ENCODE measurements at places on chromosomes 5 and 9.

GRCh38 chr5:157559301-157559700, 16.3 kb downstream of the ADAM19 start:
- DNase-seq = peak; percentile 63

- DNase-seq = no peak
Measured at GRCh38 chr5:163261647-163262269, 175.6 kb upstream of the CCNG1 start.

- DNase-seq = peak; percentile 75
Measured at GRCh38 chr5:123708074-123708806, 196.3 kb downstream of the CSNK1G3 start.

GRCh38 chr5:168089201-168089887, 202.1 kb upstream of the WWC1 start:
- no peak for DNase-seq

DNA sequence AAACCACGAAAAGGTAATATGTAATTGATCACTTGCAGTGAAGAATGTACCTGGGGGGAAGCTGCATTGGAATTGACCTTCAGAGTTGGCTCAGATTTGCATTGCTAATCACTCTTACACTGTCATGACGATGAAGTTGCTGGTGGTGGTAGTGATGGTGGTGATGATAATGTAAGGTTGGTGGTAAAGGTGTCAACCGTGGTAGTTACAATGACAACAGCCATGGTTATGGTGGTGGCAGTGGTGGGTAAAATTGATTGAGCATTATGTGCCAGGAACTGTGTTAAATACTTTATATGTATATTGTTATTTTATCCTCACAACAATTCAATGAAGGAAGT, 282.4 kb downstream of the NR3C1 start:
- DNase-seq = no peak

DNA sequence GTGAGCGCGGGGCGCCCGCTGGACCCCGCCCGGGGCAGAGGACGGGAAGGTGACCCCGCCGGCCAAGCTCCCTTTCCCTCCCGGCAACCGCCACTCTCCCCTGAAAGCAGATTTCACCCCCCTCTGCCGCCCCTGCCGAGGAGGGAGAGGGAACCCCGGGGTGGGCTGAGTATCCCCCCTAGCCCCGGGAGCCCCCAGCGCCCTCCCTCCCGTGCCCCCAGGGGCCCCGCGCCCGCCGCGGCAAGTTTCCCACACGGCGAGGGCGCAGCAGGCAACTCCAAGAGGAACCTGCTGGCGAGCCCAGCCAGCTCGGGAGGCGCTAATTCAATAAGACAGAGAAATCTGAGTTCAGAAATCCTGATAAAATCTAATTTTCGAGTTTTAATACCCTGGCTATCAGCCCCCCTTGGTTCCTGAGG, 1.6 kb downstream of the NTNG2 start:
- DNase-seq = peak; percentile 42

DNA sequence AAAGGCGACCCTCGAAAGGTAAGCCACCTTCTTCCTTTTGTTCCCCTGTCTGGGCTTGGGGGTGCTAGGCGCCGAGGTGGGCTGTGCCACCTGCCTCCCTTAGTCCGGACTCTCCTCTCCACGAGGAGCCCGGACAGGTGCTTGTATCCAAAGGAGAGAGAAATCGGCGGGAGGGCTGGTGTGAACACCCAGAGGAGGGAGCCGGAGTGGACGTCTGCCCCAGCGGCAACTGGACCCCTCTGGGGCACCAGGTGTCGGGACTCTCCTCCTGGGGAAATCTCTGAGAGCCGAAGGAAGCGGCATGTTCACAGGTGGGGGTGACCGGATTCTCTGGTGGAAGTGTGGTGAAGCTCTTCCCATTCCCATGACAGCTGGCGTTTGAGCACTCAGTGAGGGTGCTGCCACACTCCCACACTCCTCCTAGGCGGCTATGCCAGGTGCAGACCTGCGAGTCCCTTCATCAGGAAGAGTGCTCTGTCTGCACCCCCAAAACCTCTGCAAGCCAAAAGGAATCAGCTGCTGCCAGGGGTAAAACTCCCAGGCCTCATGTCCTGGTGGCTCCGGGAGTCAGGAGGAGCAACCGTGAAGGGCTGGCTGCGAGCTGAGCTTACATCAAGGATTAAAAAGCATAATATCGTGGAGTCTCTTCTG, 921 bp downstream of the KCNIP1 start:
- DNase-seq = no peak

GRCh38 chr5:142171270-142171669, 62.7 kb downstream of the NDFIP1 start:
- no peak for DNase-seq

GRCh38 chr9:36154331-36154952, 14.7 kb upstream of the CCIN start:
- peak; percentile 68 for DNase-seq

DNA sequence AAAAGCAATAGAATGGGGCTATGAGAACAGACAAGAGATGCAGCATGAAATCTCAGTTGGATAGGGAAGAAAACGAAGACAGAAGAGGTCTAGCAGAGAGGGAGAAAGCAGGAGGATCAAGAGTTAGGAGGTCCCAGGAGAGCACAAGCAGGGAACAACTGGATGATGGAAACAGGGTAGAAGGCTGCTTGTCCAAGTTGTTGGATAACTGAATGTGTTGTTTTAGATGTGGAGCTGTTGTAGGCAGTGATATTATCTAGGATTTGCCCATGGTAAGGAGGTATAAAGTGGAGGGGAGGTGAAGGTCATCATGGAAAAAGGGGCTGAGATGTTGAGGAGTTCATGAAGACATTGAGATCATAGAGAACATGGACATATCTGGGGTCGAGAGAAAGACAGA, 12.4 kb upstream of the RHOBTB3 start:
- DNase-seq = no peak

DNA sequence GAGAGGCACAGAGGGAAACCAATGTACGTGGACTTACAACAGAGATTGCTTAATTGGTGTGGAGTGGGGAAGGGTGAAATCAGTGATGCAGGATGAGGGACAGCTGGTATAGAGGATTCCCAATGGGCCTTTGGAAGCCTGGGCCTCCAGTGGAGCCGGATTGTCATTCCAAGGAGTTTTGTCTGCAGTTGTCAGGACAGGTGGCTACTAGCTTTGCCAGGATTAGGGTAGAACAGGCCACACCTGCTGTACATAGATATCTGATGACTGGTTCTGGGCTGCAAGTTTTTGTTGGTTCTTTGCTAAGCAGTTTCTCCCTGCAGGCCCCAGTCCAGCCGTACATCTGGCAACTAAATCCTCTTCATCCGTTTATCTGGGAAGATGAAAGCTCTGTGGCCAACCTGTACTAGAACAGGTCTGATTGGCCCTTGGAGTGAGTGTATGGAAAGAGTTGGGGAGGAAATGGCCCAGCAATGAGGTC, 4.2 kb downstream of the SKP2 start:
- no peak for DNase-seq

DNA sequence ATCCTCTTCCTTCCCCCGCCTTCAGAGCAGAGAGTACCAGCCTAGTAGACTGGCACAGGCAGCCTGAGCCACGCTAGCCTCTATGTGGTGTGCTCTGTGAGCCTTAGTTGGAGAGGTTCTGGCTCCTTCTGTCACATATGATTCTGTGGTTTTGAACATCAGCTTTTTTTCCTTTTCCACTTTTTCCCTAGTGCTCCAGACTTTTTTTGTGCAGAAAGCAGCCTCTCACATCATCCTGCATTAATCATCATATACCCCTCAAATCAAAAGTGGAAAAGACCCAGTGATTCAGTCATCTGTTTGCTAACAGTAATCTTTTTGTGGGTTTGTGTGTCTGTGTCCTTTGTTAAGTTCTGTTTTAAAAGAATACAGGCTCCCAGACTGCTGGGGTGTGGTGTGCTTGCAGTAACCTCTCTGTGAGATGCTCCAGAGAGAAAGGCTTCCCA, 663.9 kb upstream of the RGMB start:
- peak; percentile 47 for DNase-seq

- no peak for DNase-seq
Measured at GRCh38 chr5:639584-640213, 27.6 kb downstream of the CEP72 start.

- no peak for DNase-seq
Measured at GRCh38 chr5:139377226-139377625, 5.9 kb downstream of the SLC23A1 start.

DNA sequence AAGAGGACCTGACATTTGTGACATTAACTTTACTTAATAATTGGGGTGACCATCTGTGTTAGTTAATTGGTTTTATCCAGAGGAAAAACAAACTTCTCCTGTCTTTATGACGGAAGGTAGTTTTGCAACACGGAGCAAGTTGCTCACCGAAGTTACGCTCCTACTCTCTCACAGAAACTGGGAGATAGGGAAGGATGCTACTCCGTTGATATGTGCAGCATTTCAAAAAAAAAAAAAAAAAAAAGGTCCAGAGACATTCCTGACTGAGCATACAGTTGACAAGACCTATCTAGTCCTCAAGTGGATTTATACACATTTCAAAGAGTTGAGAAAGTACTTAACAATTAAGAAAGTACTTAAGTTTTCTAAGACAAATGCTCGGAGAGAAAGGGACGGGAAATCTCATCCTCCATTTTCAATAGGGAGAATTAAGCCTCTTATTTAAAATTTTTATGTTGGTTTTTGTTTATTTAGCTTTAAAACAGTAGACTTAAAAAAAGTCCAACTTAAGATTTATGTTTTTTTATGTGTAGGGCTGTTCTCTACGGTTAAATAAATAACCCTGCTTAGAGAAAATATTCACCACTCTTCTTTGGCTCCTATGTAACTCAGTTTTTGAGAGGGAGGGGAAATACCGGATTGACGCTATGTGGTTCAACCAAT, 455 bp upstream of the FER start:
- no peak for DNase-seq

DNA sequence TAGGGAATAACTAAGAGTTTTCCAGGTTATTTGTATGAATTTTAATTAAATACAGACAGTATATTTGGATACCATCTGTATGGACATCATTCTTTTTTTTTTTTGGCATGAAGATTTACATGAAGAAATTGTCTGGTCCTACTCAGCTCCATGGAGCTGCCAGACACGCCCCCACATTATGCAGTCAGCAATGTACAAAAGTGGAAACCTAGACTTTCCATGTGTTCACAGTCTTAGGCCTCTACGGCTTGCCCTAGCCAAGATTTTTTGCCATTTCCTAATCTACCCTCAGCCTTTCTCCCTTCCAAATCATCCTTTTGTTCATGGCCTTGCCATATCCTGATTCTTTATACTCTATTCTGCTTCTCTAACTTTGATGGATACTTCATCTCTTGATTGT, 207.1 kb downstream of the SGCD start:
- DNase-seq = no peak

GRCh38 chr5:151504006-151504405, 56.6 kb downstream of the SLC36A1 start:
- no peak for DNase-seq

- no peak for DNase-seq
Measured at GRCh38 chr5:68533051-68533450, 317.5 kb downstream of the PIK3R1 start.

DNA sequence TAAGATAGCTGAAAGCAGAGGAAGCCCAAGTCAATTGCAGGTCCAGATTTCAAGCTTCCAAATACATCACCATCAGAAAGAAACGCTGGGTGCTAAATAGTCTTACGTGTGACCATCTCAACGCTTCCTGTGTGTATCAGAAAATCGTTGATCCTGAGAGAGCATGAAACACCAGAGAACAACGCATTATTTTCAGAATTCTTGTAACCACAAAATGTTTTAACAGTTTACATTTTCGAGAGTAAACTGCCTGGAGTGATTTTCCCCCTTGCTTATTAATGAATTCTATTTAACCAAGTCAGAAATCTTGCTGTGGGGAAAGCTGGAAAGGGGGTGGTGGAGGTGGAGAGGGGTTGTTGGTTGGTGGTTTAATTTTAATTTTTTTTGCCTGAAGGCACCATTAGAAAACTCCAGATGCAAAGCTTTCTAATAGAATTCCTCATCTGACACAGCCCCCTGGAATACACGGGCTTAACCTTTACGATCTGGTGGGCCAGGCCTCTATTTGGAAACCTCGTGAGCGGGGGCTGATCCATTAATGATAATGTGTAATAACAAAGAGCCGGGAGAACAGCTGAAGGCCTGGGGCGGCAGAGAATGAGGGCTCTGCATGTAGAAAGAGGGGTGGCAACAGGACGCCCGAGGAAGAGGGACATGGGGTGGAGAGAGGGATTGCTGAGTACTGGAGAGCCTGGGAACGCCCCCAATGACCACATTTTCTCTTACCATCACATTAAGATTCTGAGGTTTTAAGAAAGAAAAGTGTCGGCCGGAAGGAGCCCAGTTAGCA, 124.5 kb upstream of the NFIB start:
- DNase-seq = no peak

DNA sequence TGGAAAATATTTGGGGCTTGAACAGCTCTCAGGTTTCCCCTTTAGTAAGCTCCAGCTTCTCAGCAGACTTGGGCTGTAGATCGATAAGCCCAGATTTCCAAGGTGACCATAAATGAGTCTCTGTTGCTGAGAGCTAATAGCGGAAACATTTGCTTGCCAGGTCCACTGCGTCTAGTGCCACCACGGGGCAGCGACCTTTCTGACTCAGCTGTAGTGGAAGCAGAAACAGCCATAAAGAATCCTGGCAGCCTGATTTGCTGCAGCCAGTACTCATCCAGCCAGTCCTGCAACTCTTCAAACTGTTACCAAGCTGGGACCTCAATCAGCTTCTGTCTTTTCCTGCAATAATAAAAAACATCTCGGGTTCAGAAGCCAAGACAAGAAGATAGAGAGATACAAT, 241.7 kb downstream of the DOCK8 start:
- DNase-seq = no peak

GRCh38 chr5:78926252-78926651, 58.9 kb downstream of the ARSB start:
- peak; percentile 23 for DNase-seq

DNA sequence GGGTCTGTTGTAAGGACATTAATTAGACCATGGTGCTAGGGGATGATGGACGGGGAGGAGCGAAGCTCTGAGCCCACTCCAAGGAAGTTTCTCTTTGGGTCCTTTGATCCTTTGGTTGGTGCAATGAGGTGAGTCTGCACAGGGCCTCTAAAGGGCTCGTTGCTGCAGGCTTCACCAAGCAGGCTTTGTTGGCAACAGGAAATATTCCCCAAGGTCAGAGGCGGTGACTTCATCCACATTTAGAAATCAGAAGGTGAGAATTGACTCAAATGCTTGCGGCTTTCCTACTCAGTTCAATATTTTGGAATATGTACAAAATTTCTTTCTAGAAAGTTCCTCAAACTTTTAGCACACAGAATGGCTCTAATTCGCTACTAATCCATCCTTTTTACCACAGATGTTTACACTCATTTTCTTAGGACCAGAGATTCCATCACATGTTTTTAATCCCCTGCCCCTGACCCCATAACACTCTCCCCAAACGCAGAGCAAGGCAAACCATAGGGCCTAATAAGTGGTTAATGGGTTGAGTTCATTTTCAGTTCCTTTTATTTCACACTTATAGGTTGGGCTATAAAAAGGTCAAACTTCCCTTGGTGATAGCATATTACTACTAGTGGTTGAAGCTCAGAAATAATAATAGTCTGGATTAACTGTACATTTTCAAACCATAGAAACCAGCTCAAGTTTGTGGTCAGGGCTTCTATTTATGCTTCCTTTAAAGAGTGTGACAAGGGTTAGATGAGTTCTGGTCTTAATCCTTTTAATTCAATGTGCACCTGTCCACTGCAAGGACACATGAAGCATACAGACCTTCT, 37.3 kb upstream of the TMEM252 start:
- DNase-seq = no peak

GRCh38 chr5:167870055-167870454, 421.4 kb upstream of the WWC1 start:
- DNase-seq = no peak

GRCh38 chr9:125932746-125933455, 185.7 kb downstream of the PBX3 start:
- no peak for DNase-seq
